Stimulated activated CD8-positive, alpha-beta memory T cell treated with anti-CD3 and anti-CD28 coated beads, Interleukin-15, amount 100 ng/mL, for 1 hour (primary cell): ENCODE measurements at places on chromosomes 6 and 20.

DNA sequence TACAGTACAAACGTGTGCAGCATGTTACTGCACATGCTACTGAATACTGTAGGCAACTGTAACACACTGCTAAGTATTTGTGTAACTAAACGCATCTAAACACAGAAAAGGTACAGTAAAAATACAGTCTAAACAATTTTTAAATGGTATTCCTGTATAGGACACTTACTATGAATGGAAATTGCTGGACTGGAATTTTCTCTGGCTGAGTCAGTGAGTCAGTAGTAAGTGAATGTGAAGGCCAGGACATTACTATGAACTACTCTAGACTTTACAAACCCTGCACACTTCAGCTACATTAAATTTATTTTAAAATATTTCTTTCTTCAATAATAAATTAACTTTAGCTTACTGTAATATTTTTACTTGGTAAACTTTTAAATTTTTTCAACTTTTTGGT lies 225.0 kb upstream of the TENT5A start:
- DNase-seq, result no peak

DNA sequence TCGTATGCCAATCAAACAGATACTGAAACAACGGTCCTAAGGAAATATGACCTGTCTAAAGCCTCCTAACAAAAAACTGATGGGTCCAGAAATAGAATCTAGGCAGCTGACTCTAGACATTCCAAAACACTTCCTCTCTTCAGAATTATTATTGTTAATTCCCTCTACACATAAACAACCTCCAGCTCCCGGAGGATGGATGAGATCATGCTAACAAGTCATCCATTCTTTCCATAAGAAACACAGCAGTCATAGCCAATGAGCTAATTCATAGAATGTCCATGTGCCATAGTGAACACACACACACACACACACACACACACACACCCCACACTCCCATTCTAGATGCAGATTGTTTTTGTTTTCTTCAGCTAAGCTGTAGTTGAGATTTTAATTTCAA lies 44.3 kb downstream of the HDGFL1 start:
- DNase-seq, result no peak

- no peak for DNase-seq
Observed at GRCh38 chr6:154479351-154479769, 31.1 kb downstream of the CNKSR3 start.

GRCh38 chr6:12527339-12527738 lies 189.2 kb upstream of the PHACTR1 start:
- DNase-seq, result no peak

DNA sequence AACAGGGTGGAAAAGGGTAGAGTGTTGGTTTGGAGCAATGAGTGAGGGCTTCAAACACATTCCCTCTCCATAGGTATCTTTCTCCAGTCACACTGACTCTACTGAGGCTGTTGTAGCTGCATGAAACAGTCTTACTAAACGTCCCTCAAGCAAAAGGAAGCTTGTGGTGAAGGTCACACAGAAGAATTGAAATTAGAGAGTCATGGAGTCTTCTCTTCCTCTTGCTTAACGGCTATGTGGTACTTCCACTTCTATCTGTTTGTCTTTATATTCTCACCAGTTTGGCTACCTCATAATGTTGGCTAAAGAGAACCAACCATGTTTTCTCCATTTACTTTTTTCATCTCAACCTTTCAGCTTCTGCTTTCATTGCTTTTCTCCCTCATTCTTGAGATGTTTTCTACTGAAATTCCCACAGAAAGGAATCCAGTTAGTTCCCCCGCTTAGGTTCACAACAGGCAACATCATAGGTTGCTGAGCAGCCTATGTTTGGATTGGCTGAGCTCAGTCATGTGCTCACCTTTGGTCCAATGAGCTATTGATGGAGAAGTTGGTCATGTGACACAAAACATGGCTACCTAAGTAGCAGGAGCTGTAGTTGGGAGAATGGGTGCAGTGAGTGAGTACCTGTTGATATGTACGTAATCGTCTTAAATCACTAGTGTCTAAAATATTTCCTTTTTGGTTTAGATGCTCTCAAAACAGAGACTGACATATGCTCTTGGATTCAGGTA lies 99.8 kb downstream of the SNAP25 start:
- DNase-seq, result no peak

- no peak for DNase-seq
Observed at GRCh38 chr6:69894578-69895347, 28.4 kb downstream of the COL19A1 start.

GRCh38 chr20:38685853-38686473 lies 38.3 kb upstream of the SLC32A1 start:
- DNase-seq, result no peak

- DNase-seq, result no peak
Observed at GRCh38 chr6:42724825-42725224, 2.4 kb upstream of the PRPH2 start.

- DNase-seq, result no peak
Observed at GRCh38 chr6:84052204-84052882, 18.8 kb downstream of the MRAP2 start.

- DNase-seq, result no peak
Observed at GRCh38 chr6:42217157-42217518, 523 bp downstream of the MRPS10 start.

- no peak for DNase-seq
Observed at GRCh38 chr20:19397226-19397625, 184.8 kb downstream of the SLC24A3 start.

DNA sequence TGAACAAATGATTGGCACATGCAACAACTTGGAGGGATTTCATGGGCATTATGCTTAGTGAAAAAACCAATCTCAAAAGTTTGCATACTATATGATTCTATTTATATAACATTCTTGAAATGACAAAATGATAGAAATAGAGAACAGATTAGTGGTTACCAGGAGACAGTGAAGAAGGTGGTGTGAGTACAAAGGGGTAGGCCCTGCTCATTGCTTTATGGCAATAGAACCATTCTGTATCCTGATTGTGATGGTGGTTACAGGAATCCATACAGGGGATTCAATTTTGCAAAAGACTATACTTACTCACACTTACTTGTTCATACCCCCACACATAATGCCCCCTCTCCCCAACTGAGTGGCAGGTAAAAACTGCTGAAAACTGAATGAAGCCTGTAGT lies 30.2 kb upstream of the LAMA4 start:
- DNase-seq, result no peak

- DNase-seq, result no peak
Observed at GRCh38 chr6:159594106-159594749, 98.8 kb downstream of the SOD2 start.

DNA sequence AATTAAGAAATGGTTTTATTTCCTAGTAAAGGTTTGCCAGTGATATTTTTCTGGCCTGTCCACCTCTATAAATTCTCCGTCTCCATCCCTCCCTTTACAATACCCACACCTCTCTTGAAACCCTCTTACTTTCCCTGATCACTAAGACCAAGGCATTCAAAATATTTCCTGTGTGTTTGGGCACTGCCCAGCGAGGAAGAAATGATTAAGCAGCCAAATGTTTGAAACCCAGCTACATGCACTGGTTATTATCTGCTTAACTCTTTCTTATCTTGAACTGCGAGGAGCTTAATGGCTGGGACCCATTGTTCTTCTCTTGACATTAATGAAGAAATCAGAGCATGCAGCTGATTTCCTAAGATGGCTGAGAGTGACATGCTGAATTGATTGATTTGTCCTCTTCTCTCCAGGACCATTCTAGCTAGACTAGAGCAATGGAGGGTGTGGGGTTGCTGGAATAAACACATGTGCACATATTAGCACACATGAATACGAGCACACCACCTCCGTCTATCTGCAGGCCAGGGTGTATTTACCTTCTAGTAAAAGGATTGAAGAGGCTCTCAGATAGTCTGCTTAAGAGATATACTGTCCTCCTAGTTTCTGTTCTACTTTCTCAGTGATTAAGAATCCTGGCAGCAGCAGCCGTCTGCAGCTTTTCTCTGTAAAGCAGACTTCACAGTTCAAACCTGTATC lies 46.1 kb upstream of the PRDM1 start:
- no peak for DNase-seq

- no peak for DNase-seq
Observed at GRCh38 chr20:19081937-19082336, 130.5 kb upstream of the SLC24A3 start.

GRCh38 chr6:169190144-169190584 lies 63.5 kb downstream of the THBS2 start:
- no peak for DNase-seq

- no peak for DNase-seq
Observed at GRCh38 chr6:101400326-101401135, 7.0 kb downstream of the GRIK2 start.

DNA sequence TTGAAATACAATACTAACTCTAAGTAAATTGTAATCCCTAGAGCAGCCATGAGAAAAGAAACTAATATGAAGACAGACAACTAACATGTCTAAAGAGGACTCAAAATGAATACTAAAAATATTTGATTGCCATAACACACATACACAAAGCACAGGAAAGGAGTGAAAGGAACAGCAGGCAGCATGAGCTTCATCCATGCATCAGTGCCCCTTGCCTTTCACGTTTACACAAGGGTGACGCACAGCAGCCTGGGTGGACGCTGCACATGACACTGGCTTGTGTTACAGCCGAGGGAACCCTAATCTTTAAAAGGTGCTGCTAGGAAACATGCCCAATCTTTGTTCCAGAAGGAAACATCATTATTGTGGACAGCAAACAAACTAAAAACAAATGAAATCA lies 123.5 kb downstream of the MAN1A1 start:
- no peak for DNase-seq

GRCh38 chr20:12264711-12265110 lies 347.0 kb downstream of the BTBD3 start:
- DNase-seq, result no peak

DNA sequence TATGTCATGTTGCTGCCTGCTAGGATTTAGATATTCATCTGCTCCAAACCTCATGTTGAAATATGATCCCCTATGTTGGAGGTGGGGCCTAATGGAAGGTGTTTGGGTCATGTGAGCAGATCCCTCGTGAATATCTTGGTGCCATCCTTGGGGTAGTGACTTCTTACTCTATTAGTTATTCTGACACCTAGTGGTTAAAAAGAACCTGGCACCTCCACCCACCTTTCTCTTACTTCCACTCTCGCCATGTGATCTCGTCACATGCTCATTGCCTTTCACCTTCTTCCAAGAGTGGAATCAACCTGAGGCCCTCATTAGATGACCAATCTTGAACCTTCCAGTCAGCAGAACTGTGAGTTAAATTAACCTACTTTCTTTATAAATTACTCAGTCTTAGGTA lies 549.4 kb upstream of the SYNCRIP start:
- DNase-seq, result no peak

- DNase-seq, result no peak
Observed at GRCh38 chr6:167910652-167911051, 83.9 kb downstream of the AFDN start.

- no peak for DNase-seq
Observed at GRCh38 chr6:64256483-64256882, 620.9 kb downstream of the PHF3 start.

DNA sequence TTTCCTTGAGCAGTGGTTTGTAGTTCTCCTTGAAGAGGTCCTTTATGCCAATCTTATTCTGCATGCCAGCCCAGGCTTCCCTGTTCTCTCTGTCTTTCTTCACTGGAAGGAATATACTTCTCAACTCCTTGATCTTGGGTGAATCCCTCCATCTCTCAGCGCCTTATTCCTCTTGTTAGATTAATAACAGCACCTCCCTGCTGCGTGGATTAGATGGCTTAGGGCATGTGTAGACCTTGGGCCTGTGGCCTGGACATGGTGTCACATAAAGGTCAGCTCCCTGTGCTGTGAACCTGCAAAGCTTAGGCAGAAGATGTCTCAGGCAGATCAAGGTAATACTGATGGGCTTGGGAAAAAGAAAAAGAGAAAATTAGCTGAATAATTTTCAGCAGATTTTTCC lies 18.3 kb downstream of the ZNF831 start:
- no peak for DNase-seq
